SW 1271 (cell line): ENCODE measurements at places on chromosomes 1 and 21.

- DNase-seq, result no peak
These were observed 47.1 kb downstream of the COP1 start for GRCh38 chr1:176159993-176160392.

GRCh38 chr1:25922056-25922970 lies 16.1 kb upstream of the STMN1 start:
- no peak for DNase-seq

GRCh38 chr1:27884006-27884954 lies 11.9 kb downstream of the THEMIS2 start:
- no peak for DNase-seq

DNA sequence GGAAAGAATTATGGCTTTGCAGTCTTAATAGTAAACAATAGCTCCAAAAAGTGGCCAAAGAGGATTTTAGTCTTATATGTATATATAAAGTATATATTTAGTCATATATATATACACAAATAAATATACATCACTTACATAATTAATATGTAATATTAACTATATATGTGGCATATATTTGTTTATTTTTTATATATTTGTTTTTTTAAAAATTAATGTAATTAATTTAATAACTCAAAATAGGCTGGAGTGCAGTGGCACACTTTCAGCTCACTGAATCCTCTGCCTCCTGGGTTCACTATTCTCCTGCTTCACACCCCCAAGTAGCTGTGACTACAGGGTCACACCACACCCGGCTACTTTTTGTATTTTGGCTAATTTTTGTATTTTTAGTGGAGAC lies 532.6 kb downstream of the KCNT2 start:
- DNase-seq, result no peak

- no peak for DNase-seq
These were observed 193.5 kb downstream of the PAPPA2 start for GRCh38 chr1:176656257-176656995.

DNA sequence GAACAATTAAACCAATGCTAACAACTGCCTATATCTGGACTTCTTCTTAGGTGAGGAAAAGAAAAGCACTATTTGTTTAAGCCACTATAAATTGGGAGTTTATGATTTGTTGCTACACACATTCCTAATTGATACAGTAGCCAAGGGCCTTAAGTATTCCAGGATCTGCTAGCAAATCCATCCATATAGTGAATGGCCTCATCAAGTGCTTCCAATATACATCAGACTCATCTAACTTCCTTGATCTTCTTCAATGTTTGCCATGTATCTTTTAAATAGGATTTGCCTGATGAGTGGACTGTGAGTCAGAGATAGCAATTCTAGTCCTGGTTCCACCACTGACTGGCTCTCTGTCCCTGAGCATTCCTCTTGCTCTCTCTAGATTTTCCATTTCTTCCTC lies 430.2 kb downstream of the OMA1 start:
- no peak for DNase-seq

DNA sequence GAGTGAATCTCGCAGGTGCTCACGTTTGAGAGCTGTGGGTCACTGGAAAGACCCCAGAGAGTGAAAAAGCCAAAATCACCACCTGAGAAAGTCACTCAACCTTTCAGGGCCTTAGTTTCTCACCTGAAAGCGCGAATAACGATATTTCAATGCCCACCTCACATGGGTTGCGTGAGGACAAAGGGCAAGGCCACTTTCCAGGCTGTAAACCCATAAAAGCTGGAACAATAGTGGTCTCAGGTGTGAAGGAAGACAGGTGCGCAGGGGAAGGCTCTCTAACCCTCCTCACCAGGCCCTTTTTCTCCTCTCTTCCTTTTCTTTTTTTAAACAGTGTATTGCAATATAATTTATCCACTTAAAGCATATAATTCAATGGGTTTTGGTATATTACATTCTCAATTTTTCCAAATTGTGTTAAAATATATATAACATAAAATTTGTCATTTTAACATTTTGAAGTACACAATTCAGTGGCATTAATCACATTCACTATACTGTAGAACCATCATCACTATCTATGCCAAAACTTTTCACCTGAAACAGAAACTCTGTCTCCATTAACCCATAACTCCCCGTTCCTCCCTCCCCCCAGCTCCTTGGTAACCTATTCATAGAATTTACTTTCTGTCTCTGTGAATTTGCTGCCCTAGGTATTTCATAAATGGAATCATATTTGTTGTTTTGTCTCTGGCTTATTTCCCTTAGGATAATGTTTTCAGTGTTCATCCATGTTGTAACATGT lies 118.4 kb upstream of the TNR start:
- no peak for DNase-seq

- DNase-seq, result no peak
These were observed 33.1 kb upstream of the DIP2A start for GRCh38 chr21:46425571-46425970.

DNA sequence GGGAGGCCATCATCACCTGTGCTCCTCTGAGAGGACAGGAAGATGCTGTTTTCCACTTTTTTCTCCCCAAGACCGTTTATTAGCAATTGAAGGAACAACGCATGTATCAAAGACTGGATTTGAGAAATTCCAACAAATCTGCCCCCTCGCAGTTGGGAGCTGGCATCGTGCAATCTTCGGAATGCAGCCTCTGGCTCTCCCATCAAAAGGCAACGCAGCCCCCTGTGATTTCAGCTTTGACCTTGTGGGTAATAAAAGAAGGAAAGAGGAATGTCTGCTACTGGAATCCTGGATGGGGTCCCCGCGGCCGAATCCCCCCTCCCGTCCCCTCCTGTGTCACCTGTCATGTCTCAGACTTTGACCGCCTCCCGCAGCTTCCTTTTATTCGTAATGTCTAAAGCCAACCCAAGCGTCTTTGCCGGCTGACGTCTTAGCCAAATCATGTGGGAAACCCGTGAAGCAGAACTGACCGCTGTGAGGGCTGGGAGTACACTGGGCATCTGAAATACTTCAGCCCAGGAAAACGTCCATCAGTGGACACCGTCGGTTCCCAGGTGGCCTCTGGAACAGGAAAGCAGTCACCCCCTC lies 101.5 kb downstream of the WDR4 start:
- DNase-seq, result no peak

DNA sequence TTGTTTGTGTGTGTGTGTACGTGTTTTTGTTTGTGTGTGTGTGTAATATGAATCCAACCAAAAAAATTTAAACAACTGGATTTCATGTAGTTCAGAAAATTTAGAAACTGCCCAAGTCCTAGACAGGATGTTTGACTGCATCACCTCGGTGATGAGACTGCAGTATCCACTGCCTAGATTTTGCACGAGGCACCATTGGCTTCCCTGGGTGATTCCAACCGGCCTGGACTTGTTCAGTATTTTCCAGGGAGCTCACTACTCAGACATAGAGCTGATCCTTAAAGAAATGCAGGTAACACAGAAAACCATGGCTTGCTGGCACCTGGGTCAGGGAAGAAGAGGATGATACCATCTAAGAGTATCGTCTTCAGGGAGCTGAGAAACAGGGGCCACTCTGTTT lies 18.2 kb upstream of the KCNK2 start:
- DNase-seq, result no peak

DNA sequence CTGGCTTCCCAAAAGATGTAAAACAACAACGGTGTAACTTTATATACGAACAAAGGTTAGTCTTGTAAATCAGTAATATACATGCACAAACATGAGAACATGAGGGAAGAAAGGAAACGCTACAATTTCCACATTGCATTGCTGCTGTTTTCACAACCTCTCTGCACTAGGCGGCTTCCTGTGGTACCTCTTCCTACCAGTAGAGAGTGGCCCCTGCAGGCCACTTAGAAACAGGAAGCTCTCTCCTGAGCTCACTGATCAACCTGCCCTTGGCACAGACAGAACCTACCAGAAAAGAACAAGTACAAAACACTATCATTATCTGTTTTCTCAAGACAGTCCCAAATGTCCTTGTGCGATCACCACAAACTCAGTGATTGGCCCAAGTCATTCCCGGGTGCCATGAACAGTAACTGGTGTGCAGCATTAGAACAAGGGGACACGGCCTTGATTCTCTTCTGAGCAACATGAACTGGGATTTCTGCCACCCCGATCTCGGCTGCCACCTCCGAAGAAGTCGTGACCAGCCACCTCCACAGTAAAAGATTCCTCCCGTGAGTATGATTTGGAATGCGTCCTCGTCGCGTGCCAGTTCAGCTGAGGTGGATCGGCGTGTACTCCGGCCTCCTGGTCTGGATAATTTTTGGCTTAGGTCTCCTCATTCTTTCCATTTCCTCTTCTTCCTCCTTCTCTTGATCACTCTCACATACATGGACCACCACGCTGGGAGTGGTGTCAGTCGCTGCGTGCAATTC lies 5.7 kb upstream of the KCNE1 start:
- no peak for DNase-seq

DNA sequence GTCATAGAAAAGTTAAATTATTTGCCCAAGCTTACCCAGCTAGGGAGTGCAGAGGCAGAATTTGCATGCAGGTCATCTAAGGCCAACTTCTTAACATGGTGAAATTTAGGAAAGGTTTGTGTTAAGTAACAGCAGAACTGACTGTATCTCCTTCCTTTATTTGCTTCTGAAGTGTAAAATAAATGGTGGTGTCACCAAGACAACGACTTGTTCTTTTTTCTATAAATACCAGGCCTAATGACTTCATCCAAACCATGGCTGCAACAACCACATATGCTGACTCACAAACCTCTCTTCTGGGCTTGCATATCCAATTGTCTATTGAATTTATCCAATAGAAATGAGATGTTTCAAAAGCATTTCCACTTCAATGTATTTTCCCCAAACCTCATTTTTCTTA lies 19.1 kb downstream of the COL24A1 start:
- no peak for DNase-seq
